ENCODE measurements at places on chromosomes 12 and 14.

- DNase-seq: no peak
Observed at GRCh38 chr12:48857278-48857994, 5.5 kb upstream of the DDX23 start.

DNA sequence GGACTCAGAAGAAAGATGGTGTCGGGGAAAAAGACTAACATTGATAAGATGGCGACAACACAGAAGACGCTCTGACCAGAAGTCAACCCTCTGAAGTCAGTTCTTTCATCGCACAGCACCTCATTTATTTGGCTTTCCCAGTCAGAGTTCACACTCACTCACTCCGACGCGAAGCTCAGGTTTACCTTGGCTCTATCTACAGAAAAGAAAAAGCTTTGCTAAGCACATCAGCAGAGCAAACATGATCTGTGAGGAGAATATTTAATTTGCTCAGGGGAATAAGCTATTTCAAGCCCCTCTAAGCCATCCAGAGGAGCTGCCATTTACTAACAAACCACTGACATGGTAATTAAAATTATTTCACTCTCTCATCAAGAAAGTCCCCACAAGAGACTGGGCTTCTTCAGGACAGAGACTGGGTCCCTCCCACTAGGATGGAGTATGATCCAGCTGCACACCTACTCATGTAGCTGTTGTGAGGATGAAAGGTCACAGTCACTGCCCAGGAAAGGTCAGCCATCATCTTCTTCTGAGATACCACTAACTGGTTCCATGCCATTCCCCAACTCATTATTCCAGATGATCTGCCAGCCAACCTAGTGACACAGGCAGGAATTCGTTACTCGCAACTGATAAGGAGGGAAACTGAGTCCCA, 111.4 kb downstream of the TTC7B start:
- DNase-seq: no peak

DNA sequence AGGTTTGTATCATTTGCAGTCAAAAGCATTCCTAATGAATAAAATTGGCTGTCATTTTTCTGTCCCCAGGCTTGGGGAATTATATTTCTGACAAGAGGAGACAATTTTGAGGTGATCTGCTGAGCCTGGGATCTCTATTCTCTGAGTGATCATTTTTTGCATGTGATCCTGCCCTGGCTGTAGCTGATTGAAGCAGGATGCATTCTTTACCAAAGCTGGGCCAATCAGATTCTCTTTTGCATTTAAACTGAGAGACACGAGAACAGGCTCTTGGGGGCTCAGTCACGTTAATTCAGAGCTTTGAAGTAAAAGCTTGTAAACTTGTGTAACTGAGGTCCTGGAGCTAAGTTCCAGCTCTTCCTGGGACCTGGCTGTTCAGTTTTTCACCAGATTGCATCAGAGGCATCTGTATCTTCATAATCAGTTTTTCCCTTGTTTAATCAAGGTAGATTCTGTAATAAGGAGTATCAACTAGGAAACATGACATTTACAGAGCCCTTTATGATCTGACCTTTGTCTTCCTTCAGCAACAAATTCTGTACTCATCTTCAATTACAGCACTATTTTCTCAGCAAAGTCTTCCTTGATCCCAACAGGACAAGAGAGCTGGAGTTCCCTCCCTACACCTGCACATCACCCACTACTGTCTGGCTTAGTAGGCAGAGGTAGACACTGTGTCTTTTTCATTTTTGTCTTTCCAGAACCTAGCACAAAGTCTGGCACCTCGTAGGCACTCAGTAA, 35.0 kb upstream of the MANSC4 start:
- no peak for DNase-seq

DNA sequence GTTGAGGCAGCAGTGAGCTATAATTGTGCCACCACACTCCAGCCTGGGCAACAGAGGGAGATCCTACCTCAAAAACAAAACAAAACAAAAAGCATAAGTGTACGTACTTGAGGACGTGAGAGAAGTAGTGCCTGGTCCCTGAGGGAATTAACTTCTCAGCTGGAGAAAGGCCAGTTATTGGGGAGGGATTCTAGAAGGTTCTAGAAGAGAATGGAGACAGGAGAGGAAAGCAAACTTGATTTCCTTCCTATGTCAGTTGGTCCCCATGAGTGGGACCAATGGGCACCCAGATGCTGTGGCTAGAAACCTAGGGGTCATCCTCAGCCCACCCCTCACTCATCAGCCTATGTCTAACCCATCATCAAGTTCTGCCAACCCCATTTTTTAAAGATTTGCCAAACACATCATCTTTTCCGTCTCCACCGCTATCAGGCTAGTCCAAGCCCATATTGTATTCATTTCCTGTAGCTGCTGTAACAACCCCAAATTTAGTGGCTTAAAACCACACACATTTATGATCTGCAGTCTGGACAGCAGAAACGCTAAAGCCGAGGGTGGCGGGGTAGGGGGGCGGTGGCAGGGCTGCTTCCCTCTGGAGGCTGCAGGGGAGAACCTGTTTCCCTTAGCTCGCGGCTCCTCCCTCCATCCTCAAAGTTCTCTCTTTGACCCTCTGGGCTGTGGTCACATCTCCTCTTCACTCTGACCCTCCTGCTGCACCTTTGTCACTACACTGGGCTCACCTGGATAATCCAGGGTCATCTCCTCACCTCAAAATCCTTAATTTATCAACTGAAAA, 7.2 kb upstream of the RBM19 start:
- DNase-seq: no peak

Data from foreskin keratinocyte (primary cell).